Hippocampal formation (tissue), 2 donors: ENCODE measurements at places on chromosomes 4 and X.

DNA sequence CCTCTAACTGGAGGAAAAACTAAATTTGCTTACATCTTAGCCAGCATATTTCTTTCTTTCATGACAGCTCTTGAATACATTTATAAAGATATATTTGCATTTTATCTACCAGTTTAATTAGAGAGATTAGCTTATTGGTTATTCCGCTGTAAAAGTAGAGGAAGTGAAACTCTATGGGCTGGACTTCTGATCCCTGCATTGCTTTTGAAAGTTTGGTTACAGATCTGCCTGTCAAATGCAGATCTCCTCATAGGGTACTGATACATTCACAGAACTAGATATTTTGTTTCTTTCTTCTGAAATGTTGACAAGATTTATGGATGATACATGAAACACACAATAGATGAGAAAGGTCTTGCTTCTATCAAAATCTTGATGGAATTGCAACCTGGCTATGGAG is 581.4 kb upstream of the AADAT start:
- DNase-seq, result no peak

DNA sequence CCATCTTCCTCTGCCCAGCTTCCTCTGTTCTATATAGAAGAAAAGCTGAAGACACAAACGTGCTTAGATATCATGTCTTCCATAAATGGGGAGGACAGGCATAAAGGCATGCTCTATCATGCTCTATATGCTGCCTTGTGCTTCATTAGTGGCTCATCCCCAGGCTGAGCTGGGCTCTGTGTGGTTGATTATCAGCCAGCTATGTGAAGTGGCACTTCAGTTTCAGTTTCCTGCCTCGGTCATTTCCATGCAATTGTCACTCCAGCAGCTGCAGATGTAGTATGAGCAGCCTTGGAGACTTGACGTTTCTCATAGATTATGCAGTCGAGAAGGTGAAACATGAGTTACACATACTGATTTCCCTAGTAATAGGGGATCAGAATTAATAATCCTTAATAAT is 106.2 kb downstream of the SYTL5 start:
- DNase-seq, result no peak

DNA sequence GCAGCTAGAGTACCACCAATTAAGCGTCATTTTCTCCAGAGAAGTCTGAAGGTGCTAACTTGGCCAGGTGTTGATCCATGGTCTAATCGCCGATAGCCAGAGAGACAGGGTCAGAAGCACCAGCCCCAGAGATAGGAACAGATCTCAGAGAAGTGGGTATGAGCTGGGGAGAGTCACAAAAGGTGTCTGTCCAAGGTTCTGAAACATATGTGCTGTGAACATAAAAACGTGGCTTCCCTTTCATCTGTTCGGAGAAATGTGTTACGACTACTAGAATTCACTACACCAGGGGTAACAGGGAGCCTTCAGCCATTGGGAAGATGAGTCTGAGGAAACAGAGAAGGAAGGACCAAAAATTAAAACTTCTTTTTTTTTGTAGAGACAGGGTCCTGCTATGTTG is 91.3 kb downstream of the FBXL5 start:
- no peak for DNase-seq

- peak; percentile 6 for DNase-seq
Observed at GRCh38 chrX:44462850-44463249, 79.8 kb downstream of the FUNDC1 start.

DNA sequence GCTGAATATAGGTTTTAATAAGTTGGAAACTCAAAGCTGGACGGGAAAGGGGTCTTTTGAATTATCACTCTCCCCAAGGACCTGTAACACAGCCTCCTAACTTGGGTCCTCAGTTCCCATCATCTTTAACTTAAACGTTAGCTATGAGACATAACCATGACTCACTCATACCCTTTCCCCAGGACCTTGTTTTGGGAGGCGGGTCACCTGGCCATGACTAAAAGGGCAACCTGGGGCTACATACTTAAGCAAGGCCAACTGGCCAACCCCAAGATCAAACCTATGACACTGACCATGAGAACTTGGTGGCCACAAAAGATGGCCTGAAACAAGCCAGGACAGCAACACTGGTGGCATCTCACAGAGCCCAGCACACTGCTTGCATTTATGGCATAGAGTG is 89.0 kb downstream of the SH3KBP1 start:
- no peak for DNase-seq

GRCh38 chr4:152351080-152351479 is 184.8 kb downstream of the FBXW7 start:
- no peak for DNase-seq

DNA sequence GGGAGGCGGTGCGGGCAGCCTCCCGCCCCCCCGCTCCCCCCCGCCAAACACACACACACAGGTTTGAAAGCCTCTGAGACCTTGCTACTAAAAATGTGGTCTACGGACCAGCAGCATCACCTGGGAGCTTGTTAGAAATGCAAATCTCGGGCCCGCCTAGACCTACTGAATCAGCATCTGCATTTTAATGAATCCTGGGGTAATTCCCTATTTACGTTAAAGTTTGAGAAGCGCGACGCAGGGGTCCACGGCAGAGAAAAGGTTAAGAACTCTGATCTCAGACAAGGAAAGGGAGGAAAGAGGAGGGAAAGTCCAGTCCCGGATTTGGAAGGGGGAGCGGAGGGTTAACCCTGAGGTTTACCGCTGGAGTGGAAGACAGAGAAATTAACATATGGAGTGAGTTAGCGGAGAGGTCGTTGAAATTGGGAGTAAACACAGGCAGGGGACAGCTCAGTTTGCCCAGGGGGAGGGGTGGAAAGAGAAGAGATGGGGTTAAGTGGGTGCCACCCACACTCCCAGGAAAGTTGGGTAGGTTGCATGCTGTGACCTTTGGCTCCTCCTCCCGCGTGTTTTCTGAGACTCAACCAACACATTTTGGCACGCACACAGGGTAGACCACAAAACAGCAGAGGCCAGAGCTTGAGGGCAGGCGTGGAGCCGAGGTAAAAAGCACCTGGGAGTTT is 483.6 kb downstream of the BCOR start:
- no peak for DNase-seq

- no peak for DNase-seq
Observed at GRCh38 chr4:6453688-6453990, 18.8 kb downstream of the PPP2R2C start.

DNA sequence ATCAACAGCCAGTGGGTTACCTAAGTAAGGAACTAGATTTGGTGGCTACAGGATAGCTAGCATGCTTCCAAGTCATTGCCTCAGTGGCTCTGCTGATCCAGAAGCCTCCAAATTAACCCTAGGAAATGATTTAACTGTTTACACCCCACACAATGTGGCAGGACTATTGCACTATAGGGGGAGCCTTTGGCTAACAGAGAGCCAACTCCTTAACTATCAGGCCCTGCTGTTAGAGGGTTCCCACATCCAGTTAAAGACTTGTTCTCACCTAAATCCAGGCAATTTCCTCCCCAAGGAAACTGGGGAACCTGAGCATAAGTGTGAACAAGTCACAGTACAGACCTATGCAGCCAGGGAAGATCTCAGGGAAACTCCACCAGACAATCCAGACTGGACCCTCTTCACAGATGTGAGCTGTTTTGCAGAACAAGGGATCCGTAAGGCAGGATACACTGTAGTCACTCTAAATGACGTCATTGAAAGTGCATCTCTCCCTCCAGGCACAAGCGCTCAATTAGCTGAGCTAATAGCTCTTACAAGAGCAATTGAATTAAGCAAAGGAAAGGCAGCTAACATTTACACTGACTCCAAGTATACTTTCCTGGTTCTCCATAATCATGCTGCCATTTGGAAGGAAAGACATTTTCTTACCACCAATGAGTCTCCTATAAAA is 185.3 kb upstream of the SPOCK3 start:
- DNase-seq, result no peak

DNA sequence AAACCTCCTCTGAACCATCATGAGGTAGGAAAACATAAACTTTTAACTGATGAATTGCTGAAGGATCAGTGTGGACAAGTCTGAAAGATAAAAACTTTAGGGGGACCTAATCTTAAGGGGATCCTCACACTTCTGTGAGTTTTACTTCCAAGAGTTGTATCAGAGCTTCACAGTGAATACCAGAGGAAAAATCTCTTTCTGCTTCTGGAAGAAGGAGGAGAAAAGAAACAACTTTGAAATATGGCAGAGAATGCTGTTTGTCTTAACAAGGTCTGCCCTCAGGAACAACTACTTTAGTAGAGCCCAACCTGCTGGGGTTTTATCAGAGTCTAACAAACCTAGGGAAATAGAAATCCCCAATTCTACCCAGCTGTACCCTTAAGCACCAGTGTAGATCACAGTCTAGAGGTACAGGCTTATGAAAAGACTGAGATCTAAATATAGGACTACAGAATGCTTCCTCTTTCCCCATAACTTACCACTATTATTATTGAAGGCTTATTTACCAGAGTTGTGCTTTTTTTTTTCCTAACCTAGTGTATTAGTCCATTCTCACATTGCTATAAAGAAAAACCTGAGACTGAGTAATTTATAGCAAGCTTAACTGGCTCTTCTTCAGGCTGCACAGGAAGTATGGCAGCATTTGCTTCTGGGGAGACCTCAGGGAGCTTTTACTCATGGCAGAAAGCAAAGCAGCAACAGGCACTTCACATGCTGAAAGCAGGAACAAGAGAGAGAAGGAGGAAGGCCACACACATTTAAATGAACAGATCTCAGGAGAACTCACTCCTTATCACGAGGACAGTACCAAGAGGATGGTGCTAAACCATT is 167.9 kb downstream of the CAMK2D start:
- no peak for DNase-seq

- DNase-seq, result no peak
Observed at GRCh38 chr4:1717129-1718094, 3.7 kb downstream of the TMEM129 start.

- no peak for DNase-seq
Observed at GRCh38 chr4:88162626-88163025, 4.2 kb upstream of the ABCG2 start.

GRCh38 chr4:46185766-46186165 is 61.9 kb upstream of the GABRG1 start:
- no peak for DNase-seq

DNA sequence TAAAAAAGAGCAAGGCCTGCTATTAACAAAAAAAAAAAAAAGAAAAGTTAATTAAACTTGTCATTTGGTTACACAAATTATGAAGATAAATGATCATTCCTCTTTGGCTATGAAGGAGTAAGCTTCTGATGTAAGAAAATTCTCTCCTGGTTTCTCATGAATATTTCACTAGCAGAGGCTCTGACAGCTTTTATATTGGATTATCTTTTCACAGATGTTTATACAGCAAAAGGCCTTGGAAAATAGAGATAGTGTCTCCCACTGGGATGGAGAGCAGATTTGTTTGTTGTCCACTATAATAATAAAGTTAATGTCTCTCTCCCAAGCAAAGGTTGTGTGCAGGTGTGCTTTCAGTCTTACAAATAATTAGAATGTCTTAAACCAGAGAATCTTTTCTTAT is 40.7 kb upstream of the PDGFC start:
- no peak for DNase-seq

- no peak for DNase-seq
Observed at GRCh38 chr4:102867278-102868152, 1.3 kb upstream of the CISD2 start.

GRCh38 chr4:88818631-88819470 is 121.2 kb upstream of the NAP1L5 start:
- DNase-seq, result peak; percentile 37
